Left renal cortex interstitium (tissue), 4 donors: ENCODE measurements at places on chromosomes 16 and 17.

DNA sequence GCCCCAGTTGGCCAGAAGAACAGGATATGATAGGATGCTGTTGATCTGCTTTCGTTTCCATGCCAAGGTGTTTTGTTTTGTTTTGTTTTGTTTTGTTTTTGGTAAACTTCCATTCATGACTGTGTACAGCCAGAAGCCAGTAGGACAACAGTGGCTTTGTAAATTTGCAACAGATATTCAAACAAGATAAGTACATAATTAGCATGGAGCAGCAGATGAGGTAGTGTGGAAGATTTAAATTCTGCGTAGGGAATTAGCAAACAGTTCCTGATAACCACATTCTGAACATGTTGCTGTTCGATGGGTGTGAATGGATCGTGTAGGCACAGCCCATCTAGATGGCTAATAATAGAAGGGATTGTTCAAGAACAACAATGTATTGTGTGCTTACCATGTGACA is 1080.1 kb upstream of the RBFOX1 start:
- DNase-seq = no peak

DNA sequence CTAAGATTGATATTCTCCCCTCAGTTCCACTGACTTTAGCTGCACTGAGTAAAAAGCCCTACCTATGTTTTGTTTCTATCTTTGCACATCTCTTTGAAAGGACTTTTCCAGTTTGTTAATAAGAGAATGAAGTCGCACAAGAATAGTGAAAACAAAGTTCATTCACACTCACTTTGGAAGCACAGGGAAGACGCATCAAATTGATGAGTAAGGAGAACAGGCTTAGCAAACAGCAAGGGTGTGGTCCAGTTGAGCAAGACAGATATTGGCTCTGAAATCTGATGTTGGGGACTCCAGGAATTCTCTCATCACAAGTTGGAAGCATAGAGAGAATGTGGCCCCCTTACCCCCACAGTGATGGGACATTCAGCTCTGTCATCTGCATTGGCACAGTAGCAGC is 221.3 kb downstream of the CDH11 start:
- no peak for DNase-seq

DNA sequence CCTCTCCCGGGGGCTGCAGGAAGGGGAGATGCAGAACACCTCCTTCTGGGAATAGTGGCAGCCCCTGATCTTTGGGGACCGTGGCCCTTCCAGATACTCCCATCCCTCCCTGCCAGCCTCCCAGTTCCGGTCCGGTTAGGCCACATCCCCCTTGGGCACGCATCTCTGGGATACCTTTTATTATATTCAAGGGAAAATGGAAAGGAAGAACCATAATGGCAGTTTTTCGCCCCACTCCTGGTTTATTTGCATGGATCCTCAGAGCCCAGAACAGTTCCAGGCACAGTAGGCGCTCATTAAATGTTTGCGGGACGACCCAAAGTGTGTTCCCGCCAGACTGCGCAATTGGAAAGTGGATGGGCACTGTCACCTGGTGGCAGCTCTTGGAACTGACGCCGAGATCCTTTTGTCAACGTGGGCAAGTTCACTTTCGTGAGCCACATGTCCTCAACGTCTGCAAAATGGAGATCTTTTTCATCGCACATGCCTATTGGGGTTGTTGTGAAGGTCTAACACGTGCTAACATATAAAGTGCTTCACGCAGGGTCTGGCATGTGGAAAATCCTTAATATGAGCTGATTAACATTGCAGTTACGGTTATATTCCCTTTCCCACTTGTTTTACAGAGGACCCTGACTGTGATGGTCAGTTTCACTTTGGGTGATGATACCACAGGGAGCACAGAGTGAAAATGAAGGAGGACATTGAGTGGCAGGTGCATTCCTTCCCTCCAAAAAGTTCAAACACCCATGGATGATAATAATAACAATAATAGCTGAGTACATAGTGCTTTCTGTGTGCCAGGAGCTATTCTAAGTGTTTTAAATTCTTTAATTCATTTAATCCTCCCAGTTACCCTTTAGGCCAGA is 1.7 kb upstream of the GPRC5B start:
- peak; percentile 55 for DNase-seq

DNA sequence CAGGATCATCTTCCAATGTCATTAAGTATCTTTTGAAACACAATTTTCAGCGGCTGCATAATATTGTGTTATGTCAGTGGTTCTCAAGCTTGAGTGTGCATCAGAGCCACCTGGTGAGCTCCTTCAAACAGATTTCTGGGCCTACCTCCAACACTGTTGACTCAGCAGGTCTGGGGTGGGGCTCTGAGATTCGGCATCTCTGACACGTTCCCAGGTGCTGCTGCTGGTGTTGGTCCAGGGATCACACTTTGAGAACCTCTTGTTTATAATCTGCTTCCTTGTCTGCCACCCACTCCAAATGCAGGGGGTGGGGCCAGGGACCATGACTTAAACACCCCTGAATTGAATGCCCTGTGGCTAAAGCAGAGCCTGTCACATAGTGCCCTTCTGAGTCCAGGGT is 73.8 kb upstream of the HNF1B start:
- DNase-seq = no peak

DNA sequence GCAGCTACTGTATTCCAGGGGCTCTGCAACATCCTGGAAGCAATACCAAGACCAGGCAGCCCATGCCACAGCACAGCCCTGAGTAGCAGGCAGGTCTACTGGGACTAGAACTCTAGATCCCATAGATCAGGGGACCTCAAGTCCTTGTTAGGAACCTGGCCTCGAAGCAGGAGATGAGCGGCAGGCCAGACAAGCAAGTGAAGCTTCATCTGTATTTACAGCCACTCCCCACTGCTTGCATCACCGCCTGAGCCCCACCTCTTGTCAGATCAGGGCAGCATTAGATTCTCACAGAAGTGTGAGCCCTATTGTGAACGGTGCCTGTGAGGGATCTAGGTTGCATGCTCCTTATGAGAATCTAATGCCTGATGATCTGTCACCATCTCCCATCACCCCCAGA is 295.7 kb upstream of the TNRC6C start:
- no peak for DNase-seq

DNA sequence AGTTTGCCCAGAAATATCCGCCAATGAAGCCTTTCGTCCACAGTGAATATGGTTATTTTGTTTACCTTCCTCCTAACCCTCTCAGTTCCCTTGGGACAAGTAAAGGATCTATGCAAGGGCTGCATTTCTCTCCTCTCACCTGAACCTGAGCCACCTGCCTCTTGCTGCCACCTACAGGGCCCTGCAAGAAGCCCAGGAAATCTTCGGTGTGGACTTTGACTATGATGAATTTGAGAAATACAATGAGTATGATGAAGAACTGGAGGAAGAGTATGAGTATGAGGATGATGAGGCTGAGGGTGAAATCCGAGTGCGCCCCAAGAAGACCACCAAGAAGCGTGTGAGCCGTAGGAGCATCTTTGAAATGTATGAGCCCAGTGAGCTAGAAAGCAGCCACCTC is 14.0 kb downstream of the SUPT6H start:
- no peak for DNase-seq

- no peak for DNase-seq
Measured at GRCh38 chr17:48577946-48578615, at the start of gene HOXB4. TSS of gene HOXB4 (minus strand) at chr17:48578350. CDS start at chr17:48578319, 31 bp downstream.

DNA sequence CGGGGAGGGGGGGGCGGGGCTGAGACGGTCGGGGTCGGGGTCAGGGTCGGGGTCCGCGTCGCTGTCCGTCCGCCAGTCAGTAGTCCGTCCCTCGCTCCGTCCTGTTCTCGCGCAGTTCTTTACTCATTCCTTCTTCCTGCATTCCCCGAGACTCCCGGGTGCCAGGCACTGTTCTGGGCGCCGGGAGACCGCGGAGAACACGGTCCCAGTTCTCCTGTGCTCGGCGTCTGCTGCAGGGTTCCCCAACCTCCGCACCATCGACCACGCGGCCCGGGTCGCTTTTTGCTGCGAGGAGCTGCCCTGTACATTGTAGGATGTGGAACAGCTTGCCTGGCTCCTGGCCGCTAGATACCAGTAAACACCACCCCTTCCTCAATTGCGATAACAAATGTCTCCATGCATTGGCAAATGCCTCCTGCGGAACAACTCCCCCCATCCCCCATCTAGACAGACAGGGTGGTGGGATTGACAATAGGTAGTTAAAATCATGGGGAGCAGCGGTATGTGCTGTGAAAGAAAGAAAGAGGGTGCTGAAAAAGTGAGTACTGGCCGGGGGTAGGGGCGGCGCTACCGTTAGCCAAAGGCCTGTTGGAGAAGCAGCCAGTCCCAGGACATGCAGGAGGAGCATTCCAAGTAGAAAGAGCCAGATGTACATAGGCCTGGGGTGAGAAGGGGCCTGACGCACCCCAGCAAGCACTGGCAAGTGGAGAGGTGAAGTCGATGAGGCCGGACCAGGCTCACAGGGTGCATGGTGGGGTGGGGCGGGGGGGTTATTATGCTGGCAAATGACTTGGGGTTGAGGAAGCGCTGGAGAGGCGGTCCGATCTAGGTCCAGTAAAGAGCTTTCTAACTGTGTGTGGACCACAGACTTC is 631 bp downstream of the TRAF7 start:
- no peak for DNase-seq

DNA sequence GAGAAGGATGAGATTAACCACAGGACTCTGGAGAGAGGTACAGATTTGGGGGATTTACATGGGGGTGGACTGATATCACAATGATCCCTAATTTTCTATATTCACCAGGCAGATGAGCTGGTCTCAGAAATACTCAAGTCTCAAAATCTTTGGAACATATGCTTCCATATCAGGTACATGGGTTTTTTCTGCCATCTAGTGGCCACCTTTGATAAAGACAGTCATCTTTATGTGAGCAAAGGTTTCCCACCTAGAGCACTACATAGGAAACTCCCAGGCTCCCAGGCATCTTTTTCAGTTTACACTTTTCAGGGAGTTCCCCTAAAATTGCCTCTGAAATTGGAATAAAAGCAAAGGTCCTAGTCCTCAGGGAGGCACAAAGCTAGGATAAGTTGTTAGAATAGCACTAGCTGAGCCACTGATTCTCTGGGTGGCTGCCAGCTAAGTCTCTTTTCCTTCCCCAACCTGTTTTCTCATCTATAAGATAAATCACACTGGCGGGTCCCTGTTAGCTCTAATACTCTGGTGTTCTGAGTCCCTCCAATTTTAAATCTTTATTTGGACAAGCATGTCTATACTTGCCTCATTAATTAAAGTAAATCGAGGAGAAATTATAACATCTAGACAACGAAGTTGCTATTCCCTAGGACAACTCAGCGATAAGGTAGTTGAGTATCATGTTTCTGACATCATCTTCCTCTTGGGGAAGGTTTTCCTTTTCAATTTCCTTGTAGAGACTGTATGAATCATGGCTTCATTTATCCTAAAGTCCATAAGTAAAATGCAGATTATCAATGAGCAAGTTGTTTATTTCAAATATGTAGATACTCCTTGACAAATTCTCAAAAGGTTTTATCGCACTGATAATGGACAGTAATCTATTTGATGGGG is 19.0 kb upstream of the MON1B start:
- DNase-seq = no peak

DNA sequence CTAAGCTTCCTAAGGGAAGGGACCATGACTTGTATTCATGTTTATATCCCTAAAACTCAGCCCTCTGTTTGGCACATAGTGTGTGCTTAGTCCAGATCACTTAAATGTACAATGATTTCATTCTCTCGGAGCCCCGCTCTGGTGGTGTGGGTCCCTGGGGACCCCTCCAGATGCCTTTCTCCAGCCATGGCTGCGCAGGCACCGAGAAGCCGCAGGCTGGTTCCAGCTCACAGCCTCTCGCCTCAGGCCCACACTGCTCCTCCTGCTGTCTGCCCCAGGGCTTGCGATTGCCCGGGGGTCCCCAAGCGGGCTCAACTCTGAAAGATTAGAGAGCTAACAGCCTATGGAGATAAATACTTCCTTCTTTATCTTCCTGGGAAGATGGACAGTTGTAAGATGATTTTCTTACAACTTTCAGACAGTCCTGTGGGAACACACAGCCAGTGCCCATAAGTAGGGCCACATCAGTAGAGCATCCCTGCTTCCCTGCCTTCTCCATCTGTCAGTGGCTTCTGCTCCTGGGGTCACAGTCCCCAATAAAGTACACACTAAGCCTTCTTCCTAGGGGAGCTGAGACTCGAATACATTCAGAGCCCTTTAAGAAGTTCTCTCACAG is 66.2 kb downstream of the CENPV start:
- DNase-seq = no peak

GRCh38 chr17:41415833-41416335 is 8.5 kb downstream of the KRT37 start:
- DNase-seq = no peak

GRCh38 chr17:4833941-4834680 is 971 bp downstream of the MINK1 start:
- DNase-seq = peak; percentile 53

DNA sequence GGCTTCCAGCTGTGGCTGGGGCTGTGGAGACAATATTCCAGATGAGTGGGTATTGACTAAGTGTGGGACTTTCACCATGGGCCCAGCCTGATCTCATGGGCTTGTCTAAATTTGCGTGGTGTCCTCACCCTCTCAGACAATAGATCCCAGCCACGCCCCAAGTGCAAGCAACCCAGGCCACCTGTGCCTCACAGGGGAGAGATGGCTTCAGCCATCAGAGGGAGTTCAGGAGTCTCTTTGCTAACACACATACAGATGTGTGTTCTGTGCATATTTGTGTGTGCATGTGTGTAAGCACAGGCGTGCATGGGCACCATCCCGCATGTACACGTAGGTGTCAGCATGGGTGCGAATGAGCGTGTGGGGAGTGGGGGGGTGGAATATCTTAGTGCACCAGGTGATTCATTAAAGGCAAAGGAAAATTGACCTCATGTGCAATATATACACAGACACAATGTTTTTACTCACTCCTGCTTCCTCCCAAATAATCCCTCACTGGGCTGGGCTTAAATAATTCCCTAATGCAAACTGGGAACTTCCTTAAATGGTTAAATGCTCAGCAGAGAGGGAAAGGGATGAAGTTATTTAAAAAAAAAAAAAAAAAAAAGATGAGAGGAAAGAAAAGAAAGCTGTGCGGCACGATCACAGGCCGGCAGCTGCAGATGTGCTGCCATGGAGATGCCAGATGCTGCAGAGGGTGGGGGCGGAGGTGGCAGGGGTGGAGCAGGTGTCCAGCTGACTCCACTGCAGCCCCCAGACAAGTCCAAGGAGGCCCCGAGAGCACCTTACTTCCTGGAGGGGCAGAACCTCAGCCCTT is 24.0 kb upstream of the CDC42EP4 start:
- no peak for DNase-seq

DNA sequence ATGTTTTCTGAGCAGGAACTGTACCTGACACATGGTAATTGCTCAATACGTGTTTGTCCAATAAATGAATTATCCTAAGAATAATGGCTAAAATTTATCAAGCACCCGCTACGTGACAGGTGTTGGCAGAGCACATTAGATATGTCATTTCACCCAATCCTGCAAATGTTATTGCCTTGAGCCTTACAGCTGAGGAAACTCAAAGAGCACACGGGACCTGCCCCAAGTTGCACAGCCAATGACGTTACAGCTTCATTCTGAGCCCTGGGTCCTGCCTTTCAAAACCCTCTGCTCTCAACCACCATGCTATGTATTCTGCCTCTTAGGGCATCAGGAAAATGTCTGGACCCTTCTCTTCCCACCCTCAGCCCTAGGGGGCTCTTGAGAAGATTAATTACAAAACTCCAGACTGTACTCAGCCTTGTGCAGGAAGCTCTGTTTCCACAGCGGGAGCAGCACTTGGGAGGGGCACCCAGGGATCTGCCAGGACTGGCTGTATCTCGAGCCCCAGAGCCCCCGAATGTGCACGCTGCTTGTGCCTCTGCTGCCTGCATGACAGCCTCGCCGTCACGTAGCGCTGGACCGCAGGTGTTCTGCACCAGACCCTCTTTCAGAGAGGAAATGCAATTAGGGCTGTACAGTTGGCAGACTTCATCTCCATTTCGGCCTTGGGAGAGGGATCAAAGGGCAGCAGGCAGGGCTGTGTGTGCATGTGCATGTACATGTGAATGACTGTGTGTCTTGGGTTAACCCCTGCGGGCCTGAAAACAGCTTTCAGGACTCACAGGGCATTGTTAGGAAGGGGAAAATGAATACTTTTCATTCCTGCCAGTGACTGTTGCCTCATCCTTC is 71.6 kb downstream of the GPR139 start:
- DNase-seq = no peak
